ENCODE measurements at places on chromosomes 13 and 19. TPM values are rescaled to one million over a fixed set of nuclear protein-coding genes. Genes with fewer than 3 reads are reported as not detected.

Gene ZNF560
- 0.90 TPM for total RNA-seq

DNA sequence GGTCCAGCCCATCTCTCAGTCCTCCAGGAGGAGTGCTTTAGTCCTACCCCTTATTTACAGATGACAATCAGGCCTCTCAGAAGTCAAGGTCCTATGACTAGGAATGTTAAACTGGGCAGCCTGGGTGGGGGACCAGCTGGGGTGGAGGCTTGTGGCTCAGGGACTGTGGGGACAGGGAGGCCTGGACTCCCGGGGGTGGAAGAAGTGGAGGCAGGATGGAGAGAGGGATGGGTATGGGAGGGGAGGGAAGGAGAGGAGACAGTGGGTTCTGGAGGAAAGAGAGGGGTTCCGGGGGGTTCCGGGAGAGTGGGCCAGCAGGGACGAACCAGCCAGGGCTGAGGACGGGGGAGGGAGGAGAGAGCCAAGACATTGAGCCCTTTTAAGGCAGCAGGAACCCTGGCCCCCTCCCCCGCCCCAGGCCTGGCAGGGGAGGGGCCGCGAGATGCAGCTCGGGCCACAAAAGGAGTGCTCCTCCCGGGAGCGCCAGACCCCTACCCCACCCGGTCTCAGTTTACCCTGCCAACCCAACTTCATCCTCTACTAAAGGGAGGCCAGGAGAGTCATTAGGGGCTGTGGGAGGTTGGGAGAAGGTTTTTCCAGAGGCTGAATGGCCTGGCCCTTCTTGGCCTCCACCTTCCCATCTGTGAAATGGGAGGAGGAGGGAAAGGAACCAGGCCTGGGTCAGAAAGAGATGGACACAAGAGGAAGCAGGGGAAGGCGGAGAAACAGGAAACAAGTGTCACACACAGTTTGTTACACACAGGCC, 1.7 kb downstream of the DMPK start:
- DNase-seq = no peak
- H3K27me3 ChIP-seq = no peaks in the 10 kb centered on the region
- peaks cover 40% of the 10 kb centered on the region for H3K36me3 ChIP-seq
- H3K27ac ChIP-seq = no peak overlapping the region
- H3K4me1 ChIP-seq = peaks cover 30% of the 10 kb centered on the region

- DNase-seq = no peak
- H3K4me1 ChIP-seq = no peaks in the 10 kb centered on the region
- no peaks in the 10 kb centered on the region for H3K27me3 ChIP-seq
- H3K4me3 ChIP-seq = no peak overlapping the region
- no peak overlapping the region for H3K27ac ChIP-seq
Measured at GRCh38 chr13:52961256-52961910, 67.2 kb upstream of the OLFM4 start.

- DNase-seq = no peak
- no peaks in the 10 kb centered on the region for H3K36me3 ChIP-seq
- H3K27ac ChIP-seq = no peak overlapping the region
- no peak overlapping the region for H3K4me3 ChIP-seq
- no peaks in the 10 kb centered on the region for H3K4me1 ChIP-seq
Measured at GRCh38 chr19:46287585-46287984, 9.3 kb upstream of the HIF3A start.

DNA sequence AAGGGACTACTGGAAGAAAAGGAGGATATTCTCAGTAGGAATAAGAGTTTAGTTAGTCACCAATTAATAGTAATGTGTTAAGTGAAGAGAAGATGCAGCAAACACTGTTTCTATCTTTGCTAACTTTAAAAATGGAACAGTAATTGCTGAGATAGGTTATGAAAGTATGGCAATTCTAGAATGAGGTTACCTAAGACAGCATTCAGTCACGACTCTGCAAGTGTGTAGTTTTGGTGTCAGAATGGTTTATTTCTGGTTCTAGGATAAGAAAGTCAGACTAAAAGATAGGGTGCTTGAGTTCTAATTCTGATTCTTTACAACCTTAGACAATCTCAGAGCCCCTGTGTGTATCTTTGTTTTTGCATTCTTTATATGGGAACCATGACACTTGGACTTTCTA, 138.1 kb downstream of the POU4F1 start:
- H3K27me3 ChIP-seq = no peaks in the 10 kb centered on the region
- no peaks in the 10 kb centered on the region for H3K4me1 ChIP-seq
- H3K27ac ChIP-seq = no peak overlapping the region
- H3K36me3 ChIP-seq = no peaks in the 10 kb centered on the region
- DNase-seq = no peak

Gene ZNF468
- 20.1 TPM for total RNA-seq

DNA sequence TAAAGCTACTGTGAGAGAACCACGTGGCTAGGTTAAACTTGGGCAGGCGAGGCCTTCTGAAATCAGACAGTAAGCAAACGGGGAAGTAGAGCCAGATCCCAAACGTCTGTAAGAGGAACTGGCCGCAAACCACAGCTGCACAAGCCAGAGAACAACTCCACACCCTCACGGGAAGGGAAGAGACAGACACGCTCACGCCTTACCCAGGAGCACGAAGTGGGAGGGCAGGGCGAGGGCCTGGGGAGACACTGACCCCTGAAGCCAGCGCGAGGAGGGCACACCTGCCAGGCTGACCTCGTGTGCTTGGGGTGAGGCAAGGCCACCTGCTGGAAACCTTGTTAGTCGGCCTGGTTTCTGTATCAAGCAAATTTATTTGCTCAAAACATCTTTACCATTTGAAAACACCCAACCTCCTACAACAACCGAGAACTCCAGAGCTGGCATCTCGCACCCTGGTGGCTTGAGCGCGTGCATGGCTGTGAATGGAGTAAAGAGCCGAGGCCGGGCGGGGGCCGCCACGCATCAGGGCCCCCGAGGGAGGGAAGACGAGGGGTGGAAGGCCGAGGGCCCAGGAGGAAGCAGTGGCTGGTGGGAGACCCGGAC, 7.3 kb downstream of the POLR2E start:
- H3K36me3 ChIP-seq = peaks cover 39% of the 10 kb centered on the region
- no peak overlapping the region for H3K4me3 ChIP-seq

DNA sequence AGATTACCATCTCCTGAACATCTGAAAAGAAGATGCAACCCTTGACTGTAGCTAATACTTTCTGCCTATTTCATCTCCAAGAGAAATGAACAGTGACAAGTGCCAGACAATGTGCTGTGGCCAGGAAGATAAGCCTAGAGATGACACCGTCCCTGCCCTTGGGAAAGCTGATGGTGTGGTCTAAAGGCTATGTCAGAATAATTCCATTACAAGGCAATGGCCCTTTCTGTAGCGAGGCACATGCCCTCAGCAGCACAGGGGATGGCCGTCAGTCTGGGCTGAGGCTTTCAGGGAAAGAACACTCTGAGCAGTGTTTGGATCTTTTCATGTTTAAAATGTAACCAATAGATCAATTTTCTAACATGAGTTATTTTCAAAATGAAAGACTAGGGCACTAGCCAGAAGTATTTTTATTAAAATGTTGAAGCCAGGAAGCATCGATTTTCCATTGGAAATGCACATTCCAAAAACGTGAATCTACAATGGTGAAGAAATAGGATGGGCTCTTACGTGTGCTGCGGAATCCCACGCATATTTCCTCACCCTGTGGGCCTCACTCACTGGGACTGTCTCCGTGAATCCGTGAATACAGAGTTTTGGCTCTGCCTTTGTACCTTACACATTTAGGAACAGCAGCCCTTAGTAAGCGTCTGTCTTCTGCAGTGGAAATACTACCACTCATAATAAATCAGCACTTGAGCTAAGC, 22.0 kb downstream of the COL4A1 start:
- no peak for DNase-seq
- H3K27me3 ChIP-seq = no peaks in the 10 kb centered on the region
- peaks cover 52% of the 10 kb centered on the region for H3K36me3 ChIP-seq
- H3K27ac ChIP-seq = peak overlapping the region; percentile 17
- H3K4me1 ChIP-seq = peaks cover 21% of the 10 kb centered on the region

Gene KLK15
- total RNA-seq = not detected

Gene APLP1
- total RNA-seq = 4.7 TPM

- no peaks in the 10 kb centered on the region for H3K36me3 ChIP-seq
- no peaks in the 10 kb centered on the region for H3K4me1 ChIP-seq
- no peak overlapping the region for H3K27ac ChIP-seq
- no peaks in the 10 kb centered on the region for H3K27me3 ChIP-seq
Measured at GRCh38 chr13:112212533-112212932, 145.6 kb downstream of the SOX1 start.

Gene LILRA1
- total RNA-seq = not detected

Gene ADAMTSL5
- 0.90 TPM for total RNA-seq

Gene ZNF681
- total RNA-seq = 0.83 TPM

Gene DNAAF3
- not detected for total RNA-seq

Gene TMEM145
- total RNA-seq = under 0.01 TPM

GRCh38 chr13:107299717-107300116, 731.8 kb upstream of the ARGLU1 start:
- no peak overlapping the region for H3K4me3 ChIP-seq
- H3K4me1 ChIP-seq = peaks cover 2% of the 10 kb centered on the region
- no peak for DNase-seq
- H3K27me3 ChIP-seq = no peaks in the 10 kb centered on the region

- H3K27ac ChIP-seq = no peak overlapping the region
- DNase-seq = no peak
- H3K4me3 ChIP-seq = no peak overlapping the region
- no peaks in the 10 kb centered on the region for H3K36me3 ChIP-seq
- peaks cover 2% of the 10 kb centered on the region for H3K27me3 ChIP-seq
- no peaks in the 10 kb centered on the region for H3K4me1 ChIP-seq
Measured at GRCh38 chr13:24613128-24613527, 67.1 kb upstream of the ATP12A start.

GRCh38 chr13:42373048-42373812, 101.3 kb downstream of the AKAP11 start:
- H3K4me3 ChIP-seq = no peak overlapping the region
- H3K36me3 ChIP-seq = no peaks in the 10 kb centered on the region
- no peak overlapping the region for H3K27ac ChIP-seq
- H3K4me1 ChIP-seq = no peaks in the 10 kb centered on the region
- no peaks in the 10 kb centered on the region for H3K27me3 ChIP-seq

GRCh38 chr19:13959962-13960862, 7.9 kb downstream of the DCAF15 start:
- H3K4me1 ChIP-seq = peaks cover 9% of the 10 kb centered on the region
- H3K27ac ChIP-seq = no peak overlapping the region
- DNase-seq = no peak
- H3K36me3 ChIP-seq = peaks cover 48% of the 10 kb centered on the region
- H3K27me3 ChIP-seq = no peaks in the 10 kb centered on the region

GRCh38 chr19:13894552-13894951, 11.4 kb downstream of the BRME1 start:
- H3K27me3 ChIP-seq = peaks cover 3% of the 10 kb centered on the region
- no peak overlapping the region for H3K27ac ChIP-seq
- DNase-seq = no peak
- no peak overlapping the region for H3K4me3 ChIP-seq
- H3K4me1 ChIP-seq = no peaks in the 10 kb centered on the region
- H3K36me3 ChIP-seq = no peaks in the 10 kb centered on the region

Gene GAS6
- total RNA-seq = 220 TPM

Gene KIRREL2
- total RNA-seq = not detected

DNA sequence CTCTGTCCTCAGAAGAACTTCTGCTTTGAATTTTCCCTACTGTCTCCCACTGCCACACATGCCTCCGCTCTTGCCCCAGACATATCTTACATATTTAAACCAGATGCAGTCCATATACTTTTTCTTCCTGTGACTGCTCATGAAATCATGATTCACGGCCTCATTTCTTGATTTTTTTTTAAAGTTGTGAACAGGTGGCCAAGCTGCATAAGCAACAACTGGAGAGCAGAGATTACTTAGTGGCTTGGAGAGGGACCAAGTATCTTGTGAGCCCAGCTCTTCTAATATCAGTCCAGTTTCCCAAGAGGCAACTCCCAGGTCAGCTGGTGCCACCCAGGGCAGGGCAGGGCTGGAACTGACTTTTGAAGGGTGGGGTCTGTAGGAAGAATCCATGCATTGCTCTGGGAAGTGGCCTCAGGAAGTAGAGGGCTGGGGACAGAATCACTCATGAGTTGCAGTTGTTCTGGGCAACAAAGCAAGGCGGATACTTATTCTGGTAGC, 152.4 kb downstream of the LMO7 start:
- no peaks in the 10 kb centered on the region for H3K27me3 ChIP-seq
- no peak overlapping the region for H3K4me3 ChIP-seq
- H3K4me1 ChIP-seq = peaks cover 21% of the 10 kb centered on the region
- no peaks in the 10 kb centered on the region for H3K36me3 ChIP-seq
- peak overlapping the region; percentile 78 for H3K27ac ChIP-seq
- DNase-seq = peak; percentile 96

- no peaks in the 10 kb centered on the region for H3K27me3 ChIP-seq
Measured at GRCh38 chr13:96646515-96647211, 347.6 kb downstream of the OXGR1 start.

Gene B3GNT8
- under 0.01 TPM for total RNA-seq

Gene RASL11A
- 15.3 TPM for total RNA-seq

DNA sequence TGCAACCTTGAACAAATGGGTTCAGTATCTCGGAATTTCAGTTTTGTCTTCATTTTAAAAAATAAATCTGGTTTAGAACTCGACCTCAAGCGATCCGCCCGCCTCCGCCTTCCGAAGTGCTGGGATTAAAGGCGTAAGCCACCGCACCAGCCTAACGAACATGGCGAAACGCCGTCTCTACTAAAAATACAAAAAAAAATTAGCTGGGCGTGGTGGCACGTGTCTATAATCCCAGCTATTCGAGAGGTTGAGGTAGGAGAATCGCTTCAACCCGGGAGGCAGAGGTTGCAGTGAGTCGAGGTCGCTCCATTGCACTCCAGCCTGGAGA, 571 bp downstream of the ZNF302 start:
- no peak for DNase-seq
- peaks cover 17% of the 10 kb centered on the region for H3K36me3 ChIP-seq
- H3K4me3 ChIP-seq = peak overlapping the region; percentile 74
- H3K27ac ChIP-seq = peak overlapping the region; percentile 97

DNA sequence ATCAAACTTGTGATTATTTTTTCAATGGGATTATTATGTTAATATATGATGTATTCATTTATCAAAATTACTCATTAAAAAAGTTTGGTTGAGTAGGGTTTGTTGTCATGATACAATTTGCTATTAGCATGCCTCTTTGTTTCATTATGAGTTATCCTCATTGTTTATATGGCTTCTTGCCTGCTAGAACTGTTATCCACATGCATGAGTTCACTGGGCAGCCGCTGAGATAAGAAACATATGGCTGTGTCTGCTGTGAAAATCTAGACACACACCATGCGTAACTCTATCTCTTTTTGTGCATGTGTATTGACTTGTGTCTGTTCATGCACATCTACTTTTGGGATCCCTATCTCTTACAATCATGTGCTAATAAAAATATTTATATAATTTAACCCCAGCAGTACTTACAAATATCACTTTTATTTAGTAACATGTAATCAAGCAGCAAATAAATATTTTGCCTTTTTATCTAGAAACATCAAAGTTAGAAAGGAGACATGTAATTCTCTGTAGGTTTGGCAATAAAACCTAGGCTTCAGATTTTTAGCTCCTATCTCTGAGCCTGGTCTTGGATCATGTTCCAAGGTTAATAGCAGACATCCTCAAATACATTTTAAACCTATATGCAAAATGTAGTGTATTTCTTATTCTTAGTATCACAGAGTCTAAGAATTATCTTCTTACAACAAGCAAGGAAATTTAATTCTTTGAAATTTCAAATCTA, 11.2 kb upstream of the KLF12 start:
- H3K27me3 ChIP-seq = no peaks in the 10 kb centered on the region
- H3K4me3 ChIP-seq = no peak overlapping the region
- no peak overlapping the region for H3K27ac ChIP-seq
- H3K4me1 ChIP-seq = no peaks in the 10 kb centered on the region

- H3K4me3 ChIP-seq = no peak overlapping the region
- no peak for DNase-seq
- no peak overlapping the region for H3K27ac ChIP-seq
- no peaks in the 10 kb centered on the region for H3K4me1 ChIP-seq
Measured at GRCh38 chr19:40381321-40381720, 8.7 kb downstream of the HIPK4 start.
